ENCODE measurements at places on chromosomes 6 and 20.
A peak's percentile ranks its signal among the peaks of the same experiment; 100 is the strongest.

- DNase-seq: no peak
These were observed 668.9 kb upstream of the CITED2 start for GRCh38 chr6:140043357-140043756.

DNA sequence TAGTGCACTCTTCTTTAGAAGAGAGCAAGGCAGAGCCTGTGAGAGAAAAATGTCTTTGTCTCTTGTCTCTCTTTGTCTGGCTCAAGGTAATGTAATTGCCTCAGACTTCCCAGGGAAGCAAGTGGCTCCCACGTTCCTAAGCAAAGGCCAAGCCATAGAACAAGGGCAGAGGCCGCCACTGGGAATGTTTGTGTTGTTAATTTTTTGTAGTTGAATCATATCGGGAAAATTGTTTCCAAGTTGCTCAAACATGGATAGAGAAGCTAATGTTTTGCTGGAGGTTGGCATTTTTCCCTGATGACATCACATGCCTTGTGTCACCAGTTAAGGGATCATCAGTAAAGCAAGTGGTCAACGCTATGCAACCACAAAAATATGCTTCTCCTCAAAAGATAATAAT lies 211.5 kb upstream of the FOXA2 start:
- DNase-seq: no peak

- no peak for DNase-seq
These were observed 59.3 kb downstream of the KIF6 start for GRCh38 chr6:39665861-39666260.

DNA sequence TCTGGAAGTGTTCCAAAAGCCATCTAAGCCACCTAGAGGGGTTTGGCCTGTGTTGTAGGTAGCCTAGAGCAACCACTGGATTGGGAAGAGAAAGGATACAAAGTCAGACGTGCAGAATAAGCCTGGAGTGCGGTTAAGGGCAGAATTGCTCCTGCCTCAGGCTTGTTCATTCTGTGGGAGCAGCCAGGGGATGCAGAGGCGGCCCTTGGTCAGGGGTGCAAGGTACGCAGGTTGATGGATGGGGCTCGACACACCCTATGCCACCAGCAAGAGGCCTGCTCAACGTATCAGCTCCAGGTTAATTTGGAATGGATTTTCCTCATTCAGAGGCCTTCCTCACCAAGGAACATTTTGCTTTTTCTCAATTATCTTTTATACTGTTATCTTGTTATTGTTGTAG lies 129.8 kb downstream of the SLC23A2 start:
- no peak for DNase-seq

DNA sequence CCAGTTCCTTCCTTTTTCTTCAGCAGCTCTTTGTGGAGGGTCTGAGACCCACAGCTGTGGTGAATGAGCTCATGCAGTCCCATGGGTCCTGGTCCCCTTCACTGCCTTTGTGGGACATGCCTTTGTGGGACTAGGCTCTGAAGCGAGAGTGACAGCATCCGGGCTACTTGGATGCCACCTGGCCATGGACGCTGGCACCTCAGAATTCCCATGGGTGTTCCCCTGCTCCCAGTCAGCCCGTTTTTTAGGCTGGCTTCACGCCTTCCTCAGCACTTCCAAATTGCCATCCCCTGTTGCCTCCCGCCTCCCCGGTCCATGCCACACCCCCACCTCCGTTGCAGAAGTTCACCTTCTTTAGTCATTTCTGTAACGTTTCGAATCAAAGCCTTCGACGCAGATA lies 45.1 kb downstream of the RAMACL start:
- no peak for DNase-seq

DNA sequence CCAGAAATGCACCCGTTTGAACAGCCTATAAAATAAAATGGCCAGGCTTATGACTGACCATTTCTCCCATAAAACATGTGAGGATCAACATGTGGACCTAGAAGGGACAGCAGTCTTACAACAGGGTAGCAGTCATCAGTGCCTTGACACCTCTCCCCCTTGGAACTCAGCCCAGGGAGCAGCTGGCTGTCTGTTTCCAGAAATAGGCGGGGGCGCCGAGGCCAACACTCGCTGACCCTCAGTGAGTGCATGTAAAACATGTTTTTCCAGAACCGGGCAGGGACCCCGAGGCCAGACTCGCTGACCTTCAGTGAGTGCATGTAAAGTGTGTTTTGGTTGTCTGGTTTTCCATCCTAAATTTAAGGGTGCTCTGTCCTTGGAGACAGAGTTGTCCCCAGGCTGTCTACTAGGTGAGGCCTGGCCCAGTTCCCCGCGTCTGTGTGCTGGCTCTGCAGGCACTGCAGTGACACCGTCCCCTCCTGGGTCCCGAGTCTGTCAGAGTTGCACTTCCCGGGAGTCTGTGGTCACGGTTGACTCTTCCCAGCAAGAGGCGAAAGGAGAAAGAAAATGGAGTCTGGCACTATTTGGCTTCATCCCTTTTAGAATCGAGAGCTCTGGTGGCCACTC lies 19.8 kb upstream of the ADRM1 start:
- DNase-seq: no peak

- DNase-seq: peak; percentile 45
These were observed 44.3 kb downstream of the KHDC1L start for GRCh38 chr6:73180763-73181619.

DNA sequence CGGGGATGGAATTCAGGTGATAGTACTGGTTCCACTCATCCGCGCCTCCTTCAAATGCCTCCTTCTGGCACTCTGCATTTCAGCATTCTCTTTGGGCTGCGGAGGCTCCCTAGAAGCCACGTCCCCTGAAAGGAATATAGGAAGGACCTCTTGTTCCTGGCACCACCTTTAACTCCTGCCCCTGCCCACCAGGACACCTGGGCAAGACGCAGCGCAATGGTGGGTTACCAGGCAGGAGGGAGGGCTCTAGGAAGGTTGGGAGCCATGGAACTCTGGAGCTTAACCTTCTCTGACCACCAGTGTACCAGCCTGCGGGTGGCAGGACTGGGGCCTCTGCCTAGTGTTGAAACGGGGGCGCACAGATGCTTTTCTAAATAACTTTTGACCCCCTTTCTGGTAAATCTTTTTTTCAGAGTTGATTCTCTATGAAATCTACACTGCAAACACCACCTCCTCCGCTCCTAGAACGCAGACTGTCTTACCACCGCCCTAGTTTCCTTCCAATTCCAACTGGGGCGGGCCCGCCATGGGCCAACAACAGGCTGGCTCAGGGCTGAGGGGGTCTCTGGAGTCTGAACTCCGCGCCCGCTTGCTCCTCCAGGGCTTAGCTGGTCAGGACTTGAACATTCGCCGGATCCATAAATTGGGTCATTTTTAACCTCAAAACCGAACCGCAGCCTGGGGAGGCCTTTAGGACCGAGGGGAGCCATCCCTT lies 871 bp upstream of the SYNDIG1 start:
- DNase-seq: no peak

- DNase-seq: no peak
These were observed 90.5 kb upstream of the THBS2 start for GRCh38 chr6:169343886-169344749.

- no peak for DNase-seq
These were observed 6.4 kb downstream of the FBXO30 start for GRCh38 chr6:145808239-145808638.

DNA sequence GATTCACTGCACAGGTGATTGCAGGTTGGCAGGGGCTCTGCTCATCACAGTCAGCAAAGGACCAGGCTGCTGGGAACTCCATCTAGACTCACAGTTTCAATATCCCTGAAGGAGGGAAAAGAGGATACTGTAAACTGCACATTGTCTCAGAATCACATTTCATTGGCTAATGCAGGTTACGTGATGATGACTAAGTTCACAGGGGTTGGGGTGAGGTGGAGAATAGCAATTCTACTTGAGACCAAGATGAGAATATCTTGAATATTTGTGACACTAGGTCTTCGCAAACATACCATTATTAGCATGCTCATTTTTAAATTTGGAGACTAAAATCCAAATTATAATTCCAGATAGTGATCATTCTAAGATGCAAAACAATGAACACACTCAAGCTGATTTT lies 208.5 kb upstream of the CITED2 start:
- no peak for DNase-seq

DNA sequence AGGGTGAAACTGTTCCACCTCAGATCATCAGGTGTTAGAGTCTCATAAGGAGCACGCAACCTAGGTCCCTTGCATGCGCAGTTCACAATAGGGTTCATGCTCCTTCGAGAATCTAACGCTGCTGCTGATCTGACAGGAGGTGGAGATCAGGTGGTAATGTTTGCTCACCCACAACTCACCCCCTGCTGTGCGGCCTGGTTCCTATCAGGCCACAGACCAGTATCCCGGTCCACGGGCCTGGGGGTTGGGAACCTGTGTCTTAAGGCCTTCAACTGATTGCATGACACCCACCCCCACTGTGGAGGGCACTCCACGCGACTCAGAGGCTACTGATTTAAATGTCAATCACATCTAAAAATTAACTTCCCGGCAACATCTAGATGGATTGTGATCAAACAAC lies 411.2 kb upstream of the SULF2 start:
- no peak for DNase-seq

GRCh38 chr6:43974643-43975230 lies 152.5 kb downstream of the MRPL14 start:
- no peak for DNase-seq

GRCh38 chr6:92538275-92538674 lies 881.1 kb downstream of the EPHA7 start:
- DNase-seq: no peak

GRCh38 chr6:137927777-137928218 lies 60.7 kb downstream of the TNFAIP3 start:
- DNase-seq: no peak

DNA sequence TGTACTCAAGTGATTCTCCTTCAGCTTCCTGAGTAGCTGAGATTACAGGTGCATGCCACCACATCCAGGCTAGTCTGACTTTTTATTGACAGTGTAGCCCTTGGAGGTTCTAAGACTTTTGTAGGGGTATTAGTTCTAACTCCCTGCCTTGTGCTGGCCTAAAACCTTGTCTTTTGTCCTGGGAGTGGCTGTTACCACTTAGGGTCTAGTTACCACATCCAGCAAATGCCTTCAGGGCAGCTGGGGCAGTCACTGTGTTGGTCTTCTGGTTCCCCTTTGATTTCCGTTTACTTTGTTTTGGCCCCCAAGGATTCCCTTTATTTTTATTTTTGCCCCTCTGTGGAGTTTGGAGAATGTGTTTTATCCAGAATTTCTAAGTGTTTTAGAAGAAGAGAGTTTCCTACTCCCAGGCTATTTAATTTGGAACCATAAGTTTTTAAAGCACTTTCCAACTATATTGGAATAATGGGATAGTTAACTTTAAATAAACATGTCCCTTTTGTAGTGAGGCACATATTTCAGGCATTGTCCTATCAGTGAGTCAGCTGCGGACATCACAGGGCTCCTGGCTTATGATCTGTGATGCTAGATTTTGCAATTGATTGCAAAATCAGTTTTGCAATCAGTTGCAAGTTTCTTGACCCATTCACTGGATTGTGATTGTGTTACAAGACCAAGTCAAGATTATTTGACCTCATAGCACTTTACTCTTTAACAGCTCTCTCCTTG lies 25.0 kb downstream of the IL22RA2 start:
- DNase-seq: no peak

GRCh38 chr6:33453393-33454008 lies 875 bp upstream of the ZBTB9 start:
- DNase-seq: no peak

DNA sequence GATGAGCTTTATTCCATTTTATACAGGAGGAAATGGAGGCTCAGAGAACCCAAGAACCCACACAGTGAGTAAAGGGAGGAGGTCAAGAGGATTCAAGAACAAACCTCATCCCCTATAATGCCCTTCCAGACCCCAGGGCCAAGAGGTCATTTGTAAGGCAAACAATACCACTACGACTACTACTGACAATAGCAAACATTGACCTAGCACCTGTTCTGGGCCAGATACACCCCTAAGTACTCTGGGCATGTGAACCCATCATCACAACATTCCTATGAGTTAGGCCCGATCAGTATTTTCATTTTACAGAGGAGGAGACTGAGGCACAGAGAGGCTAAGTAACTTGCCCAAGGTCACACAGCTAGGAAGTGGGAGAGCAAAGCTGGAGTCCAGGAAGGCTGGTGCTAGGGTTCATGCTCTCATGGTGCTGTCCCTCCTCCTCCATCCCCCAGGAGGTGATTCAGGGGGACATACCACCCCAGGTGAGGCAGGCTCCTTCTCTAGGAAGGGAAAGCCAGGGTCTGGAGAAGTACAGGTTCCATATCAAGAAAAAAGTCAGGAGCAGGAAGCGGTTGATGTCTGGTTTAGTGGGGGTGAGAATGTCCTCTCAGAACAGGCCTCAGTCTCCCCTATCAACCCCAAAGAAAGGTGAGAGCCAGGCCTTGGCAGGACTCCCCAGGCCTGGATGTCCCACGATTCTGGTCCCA lies 13.7 kb downstream of the SLC13A3 start:
- no peak for DNase-seq

DNA sequence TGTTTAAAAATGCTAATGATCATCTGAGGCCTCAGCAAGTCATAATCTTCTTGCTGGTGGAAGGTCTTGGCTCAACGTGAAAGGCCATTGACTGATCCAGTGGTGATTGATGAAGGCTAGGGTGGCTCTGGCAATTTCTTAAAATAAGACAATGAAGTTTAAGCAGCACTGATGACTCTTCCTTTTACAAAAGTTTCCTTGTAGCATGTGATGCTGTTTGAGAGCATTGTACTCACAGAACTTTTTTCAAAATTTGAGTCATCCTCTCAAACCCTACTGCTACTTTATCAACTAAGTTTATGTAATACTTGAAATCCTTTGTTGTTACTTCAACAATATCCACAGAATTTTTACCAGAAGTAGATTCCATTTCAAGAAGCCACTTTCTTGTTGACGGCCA lies 382.3 kb downstream of the ESR1 start:
- DNase-seq: no peak

DNA sequence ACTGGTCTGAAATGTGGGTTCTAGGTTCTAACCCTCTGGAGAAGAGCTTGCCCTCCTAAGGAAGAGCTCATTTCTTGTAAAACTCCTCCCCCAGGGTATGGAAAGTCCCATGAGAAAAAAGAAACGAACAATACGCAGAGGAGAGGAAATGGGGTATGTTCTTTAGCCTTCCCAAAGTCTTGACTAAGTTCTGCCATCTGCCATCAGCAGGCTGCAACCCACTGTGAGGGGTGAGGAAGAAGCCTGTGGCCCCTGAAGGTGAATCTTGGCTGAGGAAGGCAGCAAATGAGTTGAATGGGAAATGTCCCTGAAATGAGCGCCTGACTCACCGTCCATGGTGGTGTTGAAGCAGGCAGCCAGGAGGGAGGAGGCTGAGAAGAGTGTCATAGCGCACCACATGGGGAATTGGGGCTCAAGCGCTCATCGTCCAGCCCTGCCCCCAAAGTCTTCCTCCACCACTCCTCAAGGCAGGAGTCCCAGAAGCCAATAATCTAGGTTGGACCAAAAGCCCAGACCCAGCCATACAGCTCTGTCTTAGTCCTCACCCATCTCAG lies 10.4 kb upstream of the MATN4 start:
- DNase-seq: no peak
